Activated CD4-positive, alpha-beta T cell treated with anti-CD3 and anti-CD28 coated beads, Interleukin-2, amount 50 U/mL, for 4 hours (primary cell): ENCODE measurements at places on chromosomes 6 and 20.

DNA sequence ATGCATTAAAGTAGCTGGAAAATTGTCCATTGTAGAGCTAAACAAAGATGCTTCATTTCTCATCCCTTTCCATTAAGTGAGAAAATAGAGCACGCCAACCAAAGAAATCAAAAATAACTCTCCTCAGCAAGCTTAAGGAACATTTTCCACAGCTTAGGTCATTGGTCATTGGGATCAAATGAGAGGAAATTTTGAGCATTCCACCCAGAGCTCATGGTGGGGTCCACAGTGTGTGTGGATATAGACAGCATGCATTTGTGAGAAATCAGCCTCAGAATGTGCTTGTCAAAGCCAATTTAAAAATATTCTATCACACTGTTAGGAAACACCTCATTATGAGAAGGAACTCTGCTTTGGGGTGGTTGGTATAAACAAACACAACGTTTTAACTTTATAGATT lies 97.2 kb downstream of the HDGFL1 start:
- DNase-seq: no peak

DNA sequence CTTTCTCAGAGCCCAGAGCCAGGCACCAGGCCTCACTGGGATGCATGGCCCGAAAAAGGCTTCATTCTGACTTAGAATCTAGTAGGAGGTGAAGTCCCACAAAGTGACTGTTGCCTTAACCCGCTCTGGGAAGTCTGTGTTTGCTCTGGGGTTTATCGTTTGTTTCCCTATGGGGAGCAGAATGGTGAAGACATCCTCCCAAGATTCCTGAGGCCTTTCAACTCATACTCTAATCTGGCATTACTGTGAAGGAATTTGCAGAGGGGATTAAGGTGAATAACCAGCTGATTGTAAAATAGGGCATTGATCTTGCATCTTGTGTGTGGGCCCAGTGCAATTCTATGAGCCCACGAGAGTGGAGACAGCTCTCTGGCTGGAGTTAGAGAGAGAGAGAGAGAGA lies 67.8 kb downstream of the CDH26 start:
- no peak for DNase-seq

DNA sequence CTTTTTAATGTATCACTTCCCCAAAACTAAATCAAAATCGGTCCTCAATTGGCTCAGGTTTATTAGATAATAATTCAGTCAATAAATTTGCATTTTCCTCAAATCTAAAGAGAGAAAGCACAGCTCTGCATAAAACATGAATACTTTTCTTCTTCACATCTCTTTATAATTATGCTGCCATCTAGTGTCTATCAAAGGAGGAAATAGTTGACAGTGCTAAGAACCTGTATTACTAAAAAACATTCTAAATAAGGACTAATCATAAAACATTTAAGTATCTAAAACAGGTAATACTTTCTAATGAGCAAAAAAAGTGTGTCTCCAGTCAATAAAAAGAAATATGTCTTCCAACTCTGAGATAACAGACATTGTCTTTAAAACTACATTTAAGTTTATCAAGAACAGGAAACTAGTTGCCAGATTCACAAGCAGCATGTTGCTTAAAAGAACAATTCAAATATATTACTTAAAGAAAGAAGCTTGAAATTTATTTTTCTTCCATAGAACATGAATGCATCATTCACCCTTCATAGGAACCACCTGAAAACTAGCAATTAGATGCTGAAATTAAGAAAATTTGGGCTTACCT lies 56.5 kb upstream of the DST start:
- DNase-seq: no peak

DNA sequence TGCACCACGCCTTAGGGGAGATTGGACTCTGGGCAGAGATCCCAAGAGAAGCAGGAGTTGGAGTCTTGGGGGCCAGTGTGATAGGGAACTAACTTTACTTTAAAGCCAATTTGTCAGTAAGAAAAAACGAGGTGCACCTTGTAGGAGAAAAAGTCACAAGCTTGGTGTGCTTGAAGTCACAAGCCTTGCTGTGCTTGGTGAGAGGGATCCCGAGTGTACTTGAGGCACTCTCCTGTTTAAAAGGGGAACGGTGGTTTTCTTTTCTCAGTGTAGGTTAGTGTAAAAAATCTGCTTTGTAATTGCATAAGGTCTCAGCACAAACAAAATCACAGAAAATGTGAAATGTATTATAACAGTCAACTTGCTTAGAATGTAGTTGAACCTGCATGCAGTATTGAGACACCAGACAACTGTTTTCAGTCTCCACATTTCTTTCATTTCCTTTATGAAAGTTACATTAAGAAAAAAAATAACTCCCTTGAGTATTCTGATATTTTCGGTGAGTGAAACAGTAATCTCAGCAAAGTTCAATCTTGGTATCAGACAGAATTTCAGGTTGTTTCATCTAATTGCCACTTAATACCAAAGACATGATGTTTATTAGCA lies 111.1 kb upstream of the DUSP22 start:
- DNase-seq: no peak

GRCh38 chr6:138225953-138226352 lies 7.7 kb upstream of the PBOV1 start:
- no peak for DNase-seq

DNA sequence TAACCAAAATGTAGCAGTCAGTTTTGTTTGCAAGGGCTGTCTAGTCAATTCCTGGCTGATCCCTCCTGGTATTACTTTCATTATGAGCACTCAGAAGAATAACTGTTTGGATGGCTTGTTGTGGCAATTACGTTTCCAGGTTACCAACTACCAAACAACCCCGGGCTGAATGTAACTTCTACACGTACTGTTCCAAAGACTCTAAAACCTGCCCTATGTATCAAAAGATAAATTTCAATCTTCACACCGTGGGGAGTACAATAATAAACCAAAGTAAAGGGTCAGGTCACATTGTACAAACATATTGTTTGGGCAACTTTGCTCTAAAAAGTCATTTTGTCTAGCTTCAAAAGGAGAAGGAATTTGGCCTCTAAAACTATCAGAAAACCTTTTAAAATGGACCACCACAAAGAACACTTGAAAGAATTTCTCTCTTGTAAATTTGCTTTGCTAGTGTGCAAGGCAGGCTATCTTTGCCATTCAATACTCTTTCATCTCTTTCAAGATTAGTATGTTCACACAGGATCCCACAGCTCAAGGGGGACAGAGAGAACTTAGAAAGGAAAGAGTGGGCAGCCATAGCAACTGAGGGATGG lies 27.6 kb downstream of the DCDC2 start:
- no peak for DNase-seq

- no peak for DNase-seq
Measured at GRCh38 chr6:44289726-44290260, 19.5 kb downstream of the TMEM151B start.

- peak; percentile 14 for DNase-seq
Measured at GRCh38 chr6:138590796-138591709, 91.8 kb upstream of the NHSL1 start.

GRCh38 chr20:15065794-15066193 lies 728.4 kb upstream of the FLRT3 start:
- DNase-seq: no peak

DNA sequence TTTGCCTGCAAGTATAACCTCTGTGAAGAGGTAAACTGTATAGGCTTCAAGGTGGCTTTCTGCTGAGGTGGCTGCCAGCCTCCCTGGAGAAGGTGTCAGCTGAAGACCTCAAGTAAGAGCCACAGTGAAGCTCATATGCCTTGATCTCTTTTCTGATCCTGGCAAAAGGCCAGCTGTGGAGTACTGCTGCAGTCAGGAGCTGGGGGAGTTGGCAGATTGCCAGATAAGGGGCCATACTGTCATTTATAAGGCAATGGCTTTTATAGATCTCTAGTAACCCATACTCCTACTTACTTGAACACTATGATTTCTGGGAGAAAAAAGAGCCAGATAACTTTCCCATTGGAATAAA lies 8.8 kb upstream of the CEP85L start:
- DNase-seq: peak; percentile 30

DNA sequence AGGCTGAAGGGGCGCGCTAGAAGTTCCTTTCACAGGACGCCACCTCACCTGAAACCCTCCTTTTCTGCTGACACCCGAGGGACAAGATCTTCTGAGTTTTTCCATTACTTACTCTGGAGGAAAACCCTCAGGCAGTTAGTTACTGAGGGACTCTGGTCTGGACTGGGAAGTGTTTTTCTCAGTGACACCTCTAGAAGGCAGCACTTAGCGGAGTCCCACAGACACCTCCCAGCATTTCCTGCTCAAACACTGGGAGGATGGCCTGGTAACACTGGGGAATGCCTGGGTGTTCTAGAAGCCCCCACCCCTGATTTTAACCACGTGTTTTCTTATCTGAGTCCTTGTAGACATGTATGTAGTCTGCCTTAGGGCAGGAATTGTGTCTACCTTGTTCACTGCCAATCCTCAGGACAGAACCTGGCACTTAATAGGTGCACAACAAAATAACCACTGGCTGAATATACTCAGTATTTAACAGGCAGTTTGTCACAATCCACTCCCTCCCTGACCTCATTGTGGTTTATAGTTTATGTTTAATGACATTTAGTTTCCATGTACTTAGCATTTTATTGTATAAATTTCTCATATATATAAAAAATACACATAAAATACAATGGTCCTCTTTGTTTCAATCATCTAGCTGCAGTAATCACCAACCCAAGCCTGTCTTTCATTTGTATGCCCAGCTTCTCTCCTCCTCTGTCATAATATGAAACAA lies 4.8 kb downstream of the GSTA3 start:
- no peak for DNase-seq

DNA sequence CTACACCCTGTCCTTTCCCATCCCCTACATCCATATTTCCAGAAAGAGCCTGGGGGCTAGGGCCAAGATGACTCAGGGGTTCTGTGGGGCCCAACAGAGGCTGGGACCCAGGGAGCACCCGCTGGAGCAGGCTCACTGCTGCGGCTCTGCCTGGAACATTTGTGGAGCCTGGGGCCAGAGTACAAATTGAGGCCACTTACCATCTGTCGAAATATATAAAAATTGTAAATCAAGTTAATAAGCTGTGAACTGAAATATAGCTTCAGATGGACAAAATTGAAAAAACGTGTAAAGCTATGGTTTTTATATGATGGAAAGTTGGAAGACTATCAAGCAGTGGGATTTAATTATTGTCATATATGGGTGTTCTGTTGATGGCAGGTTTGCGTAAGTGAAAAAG lies 82.9 kb upstream of the ATXN1 start:
- no peak for DNase-seq

DNA sequence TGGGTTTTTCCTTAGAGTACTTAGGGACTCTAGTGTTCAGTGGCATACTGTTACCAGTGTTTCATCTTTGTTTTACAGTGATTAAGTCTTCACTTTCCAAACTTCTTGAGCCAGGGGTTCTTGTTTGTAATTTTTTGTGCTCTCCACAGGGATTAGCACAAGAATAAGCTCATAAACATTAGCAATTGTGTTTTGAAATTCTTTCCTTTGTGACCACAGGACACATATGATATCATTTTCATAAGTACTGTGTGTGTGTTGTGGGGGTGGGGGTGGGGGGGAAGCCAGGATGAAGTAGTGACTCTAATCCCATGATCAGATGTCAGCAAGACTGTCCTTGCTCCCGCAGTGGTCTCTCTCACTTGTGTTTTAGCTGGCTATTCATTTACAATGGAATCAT lies 101.5 kb upstream of the SCP2D1 start:
- DNase-seq: no peak

- DNase-seq: no peak
Measured at GRCh38 chr6:99446076-99446475, 21.0 kb upstream of the PNISR start.

GRCh38 chr6:170461556-170462365 lies 91.3 kb downstream of the PSMB1 start:
- no peak for DNase-seq

DNA sequence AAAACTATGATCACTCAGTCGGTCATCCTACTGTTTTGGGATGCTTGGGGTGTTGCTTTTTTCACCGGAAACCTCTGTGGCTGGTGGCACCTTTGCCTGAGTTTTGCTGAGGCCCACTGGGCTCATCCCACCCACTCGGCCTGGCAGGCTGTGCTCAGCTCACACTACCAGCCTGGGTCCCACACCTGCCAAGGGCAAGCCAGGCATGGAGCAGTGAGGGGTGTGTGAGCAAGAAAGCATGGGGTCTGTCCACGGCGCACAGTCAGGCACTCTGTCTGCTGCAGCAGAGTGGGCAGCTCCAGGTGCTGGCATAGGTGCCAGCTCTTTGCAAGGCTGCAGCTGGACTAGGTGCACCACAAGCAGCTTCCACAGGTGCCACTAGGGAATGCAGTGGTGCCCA lies 91.7 kb downstream of the TBXT start:
- DNase-seq: no peak

- no peak for DNase-seq
Measured at GRCh38 chr6:37376078-37376743, 22.4 kb downstream of the RNF8 start.

GRCh38 chr20:776165-776564 lies 7.9 kb upstream of the SLC52A3 start:
- DNase-seq: no peak

GRCh38 chr6:118789419-118789818 lies 104.5 kb upstream of the ASF1A start:
- no peak for DNase-seq

- DNase-seq: no peak
Measured at GRCh38 chr20:14955399-14955798, 618.0 kb upstream of the FLRT3 start.

GRCh38 chr20:63977739-63978276 lies 1.6 kb downstream of the SAMD10 start:
- peak; percentile 52 for DNase-seq

- no peak for DNase-seq
Measured at GRCh38 chr6:80547827-80548226, 441.4 kb downstream of the BCKDHB start.

GRCh38 chr20:48405909-48406308 lies 421.9 kb downstream of the PREX1 start:
- no peak for DNase-seq

DNA sequence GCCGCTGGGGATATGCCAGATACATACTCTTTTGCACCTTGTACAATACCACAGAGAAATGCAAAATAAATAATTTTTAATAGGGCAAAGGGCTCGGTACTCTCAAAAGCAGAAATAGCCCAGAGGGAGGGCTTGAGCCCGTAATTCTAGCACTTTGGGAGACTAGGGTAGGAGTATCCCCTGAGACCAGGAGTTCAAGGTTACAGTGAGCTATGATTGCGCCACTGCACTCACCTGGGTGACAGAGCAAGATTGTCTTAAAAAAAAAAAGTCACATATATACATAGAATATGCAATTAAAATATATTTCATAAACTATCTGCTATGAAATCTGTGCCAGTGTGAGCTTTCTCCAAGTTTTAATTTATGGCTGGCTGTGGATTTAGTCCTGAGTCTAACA lies 818 bp upstream of the TRMT11 start:
- no peak for DNase-seq

- no peak for DNase-seq
Measured at GRCh38 chr6:40325041-40325440, 262.1 kb downstream of the LRFN2 start.

DNA sequence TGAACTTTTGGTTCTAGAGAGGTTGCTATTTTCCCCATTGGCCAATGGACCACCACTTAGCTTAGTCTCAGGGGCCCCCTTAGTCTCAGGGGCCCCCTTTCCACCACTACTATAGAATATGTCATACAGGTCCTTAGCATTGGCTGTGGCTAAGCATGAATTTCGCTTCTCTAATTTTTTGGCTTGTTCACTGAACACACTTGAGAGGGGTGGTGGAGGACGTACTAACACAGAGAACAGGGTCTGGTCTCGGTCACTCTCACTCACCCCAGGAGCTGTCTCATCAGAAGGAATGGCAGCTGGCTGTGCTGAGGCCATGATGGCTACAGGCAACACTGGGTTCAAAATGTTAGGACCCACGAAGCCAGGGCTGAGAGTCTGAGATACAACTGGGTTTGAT lies 30.3 kb downstream of the ZNF318 start:
- DNase-seq: no peak
